ENCODE measurements at places on chromosomes 3 and 15.

- H3K27ac ChIP-seq, result no peak overlapping the region
- peaks cover 34% of the 10 kb centered on the region for H3K4me1 ChIP-seq
- no peak overlapping the region for H3K4me3 ChIP-seq
- DNase-seq, result no peak
- H3K36me3 ChIP-seq, result no peaks in the 10 kb centered on the region
Measured at GRCh38 chr3:29189328-29189727, 91.5 kb upstream of the RBMS3 start.

DNA sequence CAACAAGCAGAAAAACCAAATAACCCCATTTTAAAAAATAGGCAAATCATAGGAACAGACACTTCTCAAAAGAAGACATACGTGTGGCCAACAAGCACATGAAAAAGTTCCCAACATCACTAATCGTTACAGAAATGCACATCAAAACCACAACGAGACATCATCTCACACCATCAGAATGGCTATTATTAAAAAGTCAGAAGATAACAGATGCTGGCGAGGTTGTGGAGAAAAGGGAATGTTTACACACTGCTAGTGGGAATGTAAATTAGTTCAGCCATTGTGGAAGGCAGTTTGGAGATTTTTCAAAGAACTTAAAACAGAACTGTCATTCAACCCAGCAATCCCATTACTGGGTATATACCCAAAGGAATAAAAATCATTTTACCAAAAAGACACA, 60.7 kb downstream of the ABI3BP start:
- no peaks in the 10 kb centered on the region for H3K27me3 ChIP-seq
- H3K36me3 ChIP-seq, result no peaks in the 10 kb centered on the region
- no peak overlapping the region for H3K27ac ChIP-seq
- H3K4me1 ChIP-seq, result no peaks in the 10 kb centered on the region
- no peak for DNase-seq
- H3K4me3 ChIP-seq, result no peak overlapping the region

DNA sequence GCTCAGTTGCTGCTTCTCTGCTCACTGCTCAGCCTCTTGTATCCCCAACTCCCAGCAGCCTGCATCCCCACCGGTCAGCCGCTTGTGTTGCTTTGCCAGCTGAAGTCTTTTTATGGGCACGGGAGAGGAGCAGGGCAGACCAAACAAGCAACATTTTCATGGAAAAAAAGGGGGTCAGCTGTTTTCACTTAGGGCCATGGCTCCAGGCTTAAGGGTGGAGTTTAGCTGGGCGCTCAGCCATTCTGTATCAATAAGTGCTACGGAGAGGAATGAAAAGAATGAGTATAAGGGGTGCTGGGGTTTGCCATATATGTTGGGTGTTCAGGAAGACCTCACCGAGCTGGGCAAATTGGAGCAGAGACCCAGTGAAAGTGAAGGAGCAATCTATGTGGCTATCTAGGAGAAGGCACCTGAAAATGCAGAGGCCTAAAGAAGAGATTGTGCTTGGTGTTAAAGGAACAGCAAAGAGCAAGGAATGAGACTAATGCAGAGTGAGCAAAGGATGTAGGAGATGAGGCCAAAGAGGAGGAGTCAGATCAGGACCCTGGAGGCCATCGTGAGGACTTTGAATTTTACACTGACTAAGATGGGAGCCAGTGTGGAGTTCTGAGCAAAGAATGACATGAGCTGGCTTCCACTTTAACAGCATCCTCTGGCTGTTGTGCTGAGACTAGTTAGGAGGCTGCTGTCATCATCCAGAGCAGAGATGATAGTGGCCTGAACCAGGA, 16.6 kb upstream of the IREB2 start:
- no peaks in the 10 kb centered on the region for H3K36me3 ChIP-seq
- no peaks in the 10 kb centered on the region for H3K27me3 ChIP-seq
- no peaks in the 10 kb centered on the region for H3K4me1 ChIP-seq

DNA sequence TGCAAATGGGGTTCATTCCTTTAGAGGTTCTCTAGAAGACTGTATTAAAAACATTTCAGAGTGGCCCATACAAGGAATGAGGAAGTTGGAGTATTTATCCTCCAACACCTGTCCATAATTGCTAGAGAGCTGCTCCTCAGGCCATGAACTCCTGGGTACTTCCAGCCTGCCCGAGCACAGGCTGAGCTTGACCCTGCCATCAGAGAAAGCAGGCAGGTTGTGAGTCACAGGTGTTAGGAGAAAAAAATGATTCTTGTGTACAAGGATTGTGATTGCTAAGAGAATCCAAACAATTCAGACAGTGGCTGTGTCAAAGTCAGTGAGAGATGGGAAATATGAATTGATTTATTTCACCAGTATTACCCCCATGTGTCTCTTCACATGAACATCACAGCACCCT, 156.8 kb upstream of the GADL1 start:
- no peak for DNase-seq
- no peaks in the 10 kb centered on the region for H3K27me3 ChIP-seq
- no peaks in the 10 kb centered on the region for H3K4me1 ChIP-seq
- H3K4me3 ChIP-seq, result no peak overlapping the region

GRCh38 chr3:49333091-49333490, 6.8 kb downstream of the USP4 start:
- H3K27me3 ChIP-seq, result no peaks in the 10 kb centered on the region
- H3K36me3 ChIP-seq, result peaks cover 33% of the 10 kb centered on the region
- no peak overlapping the region for H3K27ac ChIP-seq
- no peaks in the 10 kb centered on the region for H3K4me1 ChIP-seq
- no peak overlapping the region for H3K4me3 ChIP-seq

- peaks cover 26% of the 10 kb centered on the region for H3K4me1 ChIP-seq
- H3K27ac ChIP-seq, result no peak overlapping the region
- H3K36me3 ChIP-seq, result no peaks in the 10 kb centered on the region
Measured at GRCh38 chr3:151303751-151304150, 12.9 kb downstream of the GPR87 start.

- no peak overlapping the region for H3K4me3 ChIP-seq
- DNase-seq, result no peak
- H3K4me1 ChIP-seq, result no peaks in the 10 kb centered on the region
- H3K27me3 ChIP-seq, result no peaks in the 10 kb centered on the region
- H3K27ac ChIP-seq, result no peak overlapping the region
Measured at GRCh38 chr3:71154846-71155245, 428.7 kb downstream of the FOXP1 start.

DNA sequence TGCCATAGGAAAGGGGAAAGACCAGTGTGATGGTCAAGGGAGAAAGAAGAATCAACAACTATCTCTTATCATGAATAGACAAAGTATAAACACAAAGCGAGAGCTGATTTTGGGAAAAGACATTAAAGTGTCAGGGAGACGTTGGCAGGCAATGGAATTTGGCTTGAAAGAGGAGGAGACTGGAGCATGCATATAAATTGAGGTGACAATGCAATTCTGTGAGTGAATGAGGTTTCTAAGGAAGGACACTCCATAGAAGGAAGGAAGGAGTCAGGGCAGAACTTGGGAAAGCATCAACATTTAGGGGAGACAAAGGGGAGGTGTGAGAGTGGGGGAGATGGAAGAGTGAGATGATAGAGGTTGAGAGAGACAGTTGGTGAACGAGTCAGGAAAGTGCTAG, 543.0 kb upstream of the TBL1XR1 start:
- H3K27ac ChIP-seq, result no peak overlapping the region
- no peaks in the 10 kb centered on the region for H3K36me3 ChIP-seq
- H3K4me3 ChIP-seq, result no peak overlapping the region
- no peaks in the 10 kb centered on the region for H3K4me1 ChIP-seq
- DNase-seq, result no peak
